ENCODE measurements at places on chromosomes 6 and 20. TPM values are rescaled to one million over a fixed set of nuclear protein-coding genes. Genes with fewer than 3 reads are reported as not detected.

GRCh38 chr6:45657226-45657625 is 279.5 kb upstream of the SUPT3H start:
- no peak overlapping the region for H3K4me3 ChIP-seq
- H3K4me1 ChIP-seq = no peaks in the 10 kb centered on the region
- H3K27ac ChIP-seq = no peak overlapping the region
- H3K27me3 ChIP-seq = no peaks in the 10 kb centered on the region
- no peak for DNase-seq

GPX5 gene
- total RNA-seq = not detected

RRP36 gene
- total RNA-seq = 42.6 TPM

DNA sequence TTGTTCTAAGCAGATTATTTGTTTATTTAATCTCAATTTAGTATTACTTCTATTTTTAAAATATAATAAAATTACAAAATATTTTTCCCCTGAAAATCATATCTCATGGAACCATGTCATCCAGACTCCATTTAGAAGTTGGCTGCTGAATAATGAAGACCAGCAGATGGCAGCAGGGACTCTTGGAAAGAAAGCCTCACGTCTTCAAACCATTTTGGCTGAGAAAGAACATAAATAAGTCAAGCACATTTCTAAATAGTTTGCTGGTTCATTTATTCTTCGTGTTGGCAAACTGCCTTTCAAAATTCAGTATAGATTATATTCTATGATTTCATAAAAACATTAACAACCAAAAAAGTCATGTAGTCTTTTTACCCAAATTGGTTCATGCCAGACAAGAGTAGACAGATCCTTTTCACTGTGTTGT is 71.7 kb downstream of the RCAN2 start:
- H3K27me3 ChIP-seq = no peaks in the 10 kb centered on the region
- no peak overlapping the region for H3K4me3 ChIP-seq
- no peak overlapping the region for H3K27ac ChIP-seq
- H3K36me3 ChIP-seq = no peaks in the 10 kb centered on the region
- H3K4me1 ChIP-seq = no peaks in the 10 kb centered on the region
- DNase-seq = peak; percentile 70

DNA sequence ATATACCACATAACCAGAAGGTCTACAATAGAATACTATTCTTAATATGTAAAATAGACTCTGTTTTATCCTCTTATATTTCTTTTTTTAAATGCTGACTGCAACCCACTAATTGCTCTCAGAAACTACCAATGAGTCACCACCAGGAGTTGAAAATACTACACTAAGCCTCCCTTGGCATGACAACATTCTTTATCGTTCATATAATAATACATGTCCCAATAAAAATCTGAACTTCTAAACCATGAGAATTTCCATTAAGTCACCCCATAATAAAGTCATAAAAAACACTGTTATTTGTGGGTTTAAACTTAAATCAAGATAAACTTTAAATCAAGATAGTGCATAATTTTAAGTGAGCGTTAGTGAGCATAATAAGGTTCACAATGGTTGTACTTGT is 4.2 kb downstream of the HACE1 start:
- H3K4me1 ChIP-seq = no peaks in the 10 kb centered on the region
- H3K27me3 ChIP-seq = no peaks in the 10 kb centered on the region
- no peak for DNase-seq
- H3K4me3 ChIP-seq = no peak overlapping the region
- no peak overlapping the region for H3K27ac ChIP-seq

DNA sequence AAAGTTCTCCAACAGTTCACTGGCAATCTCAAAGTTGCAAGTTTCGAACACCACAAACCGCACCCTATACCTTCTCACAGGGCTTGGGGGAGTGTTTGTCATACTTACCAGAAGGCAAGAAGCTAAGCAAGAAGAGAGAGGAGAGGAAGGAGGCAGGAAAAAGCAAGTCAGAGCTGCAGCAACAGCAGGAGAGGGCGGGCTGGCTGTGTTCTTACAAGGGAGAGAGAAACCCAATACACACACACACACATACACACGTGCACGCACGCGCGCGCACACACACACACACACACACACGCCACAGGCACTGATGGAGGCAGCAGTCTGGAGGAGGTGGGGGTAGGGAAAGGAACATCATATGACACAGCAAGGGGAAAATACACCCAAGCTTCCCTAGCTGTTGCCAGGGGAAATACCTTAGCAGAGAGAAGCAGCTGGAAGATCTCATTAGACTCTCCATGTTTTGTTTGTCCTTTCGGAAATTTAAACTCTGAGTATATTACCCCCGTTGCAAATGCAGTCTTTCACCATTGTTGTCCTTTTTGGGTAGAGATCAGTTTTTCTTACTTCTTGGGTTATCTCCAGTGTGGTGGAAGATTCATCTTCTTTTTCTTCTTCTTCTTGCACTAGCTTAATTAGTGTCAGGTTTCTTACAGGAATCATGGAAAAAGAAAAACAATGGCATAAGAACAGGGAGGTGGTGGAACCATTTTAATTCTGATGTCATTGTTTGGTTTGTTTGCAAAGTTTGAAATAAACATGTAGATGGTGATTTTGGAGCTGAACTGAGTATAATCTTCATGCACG is at the start of gene TXLNB:
Gene TXLNB (minus strand): TSS at position 186 of the 807 bp plus-strand sequence. CDS start 3,099 bp downstream, outside the sequence.
- no peaks in the 10 kb centered on the region for H3K36me3 ChIP-seq
- peak within 1 kb of the TSS; percentile 80 for H3K27ac ChIP-seq
- H3K4me3 ChIP-seq = peak within 1 kb of the TSS; percentile 30
- H3K27me3 ChIP-seq = no peaks in the 10 kb centered on the region

DNA sequence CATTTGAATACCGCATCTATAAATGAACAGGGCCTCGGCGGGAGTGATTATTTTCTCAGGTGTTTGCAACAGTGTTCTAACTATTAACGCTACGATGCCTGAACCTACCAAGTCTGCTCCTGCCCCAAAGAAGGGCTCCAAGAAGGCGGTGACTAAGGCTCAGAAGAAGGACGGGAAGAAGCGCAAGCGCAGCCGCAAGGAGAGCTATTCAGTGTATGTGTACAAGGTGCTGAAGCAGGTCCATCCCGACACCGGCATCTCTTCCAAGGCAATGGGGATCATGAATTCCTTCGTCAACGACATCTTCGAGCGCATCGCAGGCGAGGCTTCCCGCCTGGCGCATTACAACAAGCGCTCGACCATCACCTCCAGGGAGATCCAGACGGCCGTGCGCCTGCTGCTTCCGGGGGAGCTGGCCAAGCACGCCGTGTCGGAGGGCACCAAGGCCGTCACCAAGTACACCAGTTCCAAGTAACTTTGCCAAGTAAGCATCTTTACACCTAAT is 70.9 kb downstream of the HFE start:
- H3K27me3 ChIP-seq = no peaks in the 10 kb centered on the region
- peak overlapping the region; percentile 97 for H3K27ac ChIP-seq
- no peaks in the 10 kb centered on the region for H3K4me1 ChIP-seq
- H3K4me3 ChIP-seq = peak overlapping the region; percentile 63

DNA sequence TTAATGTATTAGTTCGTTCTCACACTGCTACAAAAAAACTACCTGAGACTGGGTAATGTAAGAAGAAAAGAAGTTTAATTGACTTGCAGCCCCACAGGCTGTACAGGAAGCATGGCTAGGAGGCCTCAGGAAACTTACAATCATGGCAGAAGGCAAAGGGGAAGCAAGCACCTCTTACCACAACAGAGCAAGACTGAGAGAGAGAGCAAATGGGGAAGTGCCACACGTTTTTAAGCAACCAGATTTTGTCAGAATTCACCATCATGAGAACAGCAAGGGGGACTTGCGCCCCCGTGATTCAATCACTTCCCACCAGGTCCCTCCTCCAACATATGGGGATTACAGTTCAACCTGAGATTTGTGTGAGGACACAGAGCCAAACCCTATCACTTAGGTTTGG is 70.8 kb upstream of the SRSF6 start:
- no peak overlapping the region for H3K4me3 ChIP-seq
- H3K27me3 ChIP-seq = no peaks in the 10 kb centered on the region
- no peak for DNase-seq
- no peaks in the 10 kb centered on the region for H3K36me3 ChIP-seq
- no peaks in the 10 kb centered on the region for H3K4me1 ChIP-seq
- H3K27ac ChIP-seq = no peak overlapping the region

TP53TG5 gene
- total RNA-seq = not detected

GRCh38 chr6:144613859-144614258 is 328.7 kb downstream of the UTRN start:
- H3K36me3 ChIP-seq = no peaks in the 10 kb centered on the region
- no peak for DNase-seq
- H3K27ac ChIP-seq = no peak overlapping the region
- H3K27me3 ChIP-seq = no peaks in the 10 kb centered on the region
- no peaks in the 10 kb centered on the region for H3K4me1 ChIP-seq

DNA sequence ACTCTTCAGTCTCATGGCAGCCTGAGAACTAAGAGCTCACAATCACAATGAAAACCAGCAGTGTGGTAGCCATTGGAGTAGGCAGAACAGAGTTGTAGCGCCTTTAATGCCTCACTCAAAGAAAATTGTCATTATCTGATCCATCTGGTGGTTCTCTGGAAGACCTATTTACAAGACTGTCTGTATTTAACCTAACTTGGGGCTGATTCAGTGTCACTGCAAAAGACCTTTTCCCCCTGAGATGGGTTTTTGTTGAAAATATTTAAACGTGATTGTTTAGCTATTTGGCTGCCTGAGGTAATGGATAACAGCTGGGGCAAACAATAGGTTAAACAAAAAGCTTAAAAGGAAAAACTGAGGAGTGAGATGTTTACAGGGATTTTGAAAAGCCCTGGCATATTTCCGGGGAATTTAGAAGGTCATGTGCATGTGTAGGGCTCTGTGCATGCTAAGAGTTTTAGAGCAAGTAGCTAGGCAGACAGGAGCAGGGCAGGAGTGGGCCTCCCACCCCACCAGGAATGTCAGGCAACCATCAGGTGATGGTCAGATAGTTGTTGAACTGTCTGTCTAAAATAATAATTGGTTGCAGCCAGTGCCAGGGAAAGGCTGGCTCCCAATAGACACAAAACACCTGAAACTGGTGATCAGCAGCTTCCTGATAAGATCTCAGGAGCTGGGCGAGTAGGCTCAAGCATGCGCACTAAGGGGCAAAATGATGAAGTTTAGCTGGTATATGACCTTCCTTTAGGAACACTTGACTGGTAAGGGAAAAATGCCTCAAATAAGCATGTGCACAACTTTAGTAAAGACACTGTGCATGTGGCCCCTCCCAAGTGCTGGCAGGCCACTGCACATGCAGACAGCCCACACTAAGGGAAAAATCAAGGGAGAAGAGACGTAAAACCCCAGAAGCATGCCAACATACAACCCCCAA is 70.8 kb upstream of the AKIRIN2 start:
- H3K27me3 ChIP-seq = no peaks in the 10 kb centered on the region
- H3K36me3 ChIP-seq = no peaks in the 10 kb centered on the region
- H3K4me1 ChIP-seq = no peaks in the 10 kb centered on the region
- H3K27ac ChIP-seq = no peak overlapping the region

DNA sequence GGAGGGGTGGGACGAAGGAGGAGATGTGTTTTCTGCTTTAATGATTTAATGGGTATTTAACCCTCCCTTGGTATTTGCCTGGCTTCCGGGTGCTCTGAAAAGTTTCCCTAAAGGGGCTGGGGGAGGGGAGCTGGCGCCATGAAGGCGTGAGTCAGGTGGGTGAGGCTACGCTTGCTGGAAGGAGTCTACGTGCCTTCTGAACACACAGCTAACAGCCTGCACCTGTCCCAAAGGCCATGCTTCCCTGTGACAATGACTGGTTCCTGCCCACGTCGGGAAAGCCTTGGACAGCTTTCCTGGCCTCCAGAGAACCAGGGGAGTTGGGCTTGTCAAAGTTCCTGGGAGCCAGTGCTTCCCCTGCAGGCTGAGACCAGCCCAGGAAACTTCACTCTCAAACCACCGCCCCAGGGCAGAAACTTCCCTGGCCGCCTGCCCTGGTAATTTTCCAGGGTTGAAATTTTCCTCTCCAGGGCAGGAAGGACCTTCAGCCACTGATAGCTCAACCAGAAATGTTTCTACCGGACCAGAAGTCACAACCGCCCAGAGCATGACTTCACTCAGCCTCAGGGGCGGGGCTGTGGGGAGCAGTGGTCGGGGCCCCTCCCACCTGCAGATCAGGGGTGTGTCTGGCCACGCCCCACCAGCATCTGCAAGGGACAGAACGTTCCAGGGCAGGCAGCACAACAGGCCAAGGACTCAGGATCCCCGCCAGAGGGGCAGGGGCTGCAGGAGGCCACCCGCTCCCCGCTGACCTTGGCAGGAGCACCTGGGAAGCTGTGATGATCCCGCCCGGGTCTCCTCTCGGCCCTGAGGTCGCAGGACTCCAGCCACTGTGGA is 18.6 kb upstream of the SLCO4A1 start:
- H3K27ac ChIP-seq = peak overlapping the region; percentile 91
- peaks cover 9% of the 10 kb centered on the region for H3K4me1 ChIP-seq
- H3K27me3 ChIP-seq = no peaks in the 10 kb centered on the region
- H3K36me3 ChIP-seq = no peaks in the 10 kb centered on the region
- peak; percentile 91 for DNase-seq
- peak overlapping the region; percentile 2 for H3K4me3 ChIP-seq

BPIFB1 gene
- total RNA-seq = not detected

GRCh38 chr20:22763257-22763906 is 179.0 kb upstream of the FOXA2 start:
- no peaks in the 10 kb centered on the region for H3K4me1 ChIP-seq
- H3K27me3 ChIP-seq = no peaks in the 10 kb centered on the region
- no peaks in the 10 kb centered on the region for H3K36me3 ChIP-seq
- H3K4me3 ChIP-seq = no peak overlapping the region

CNR1 gene
- 6.4 TPM for total RNA-seq

DNA sequence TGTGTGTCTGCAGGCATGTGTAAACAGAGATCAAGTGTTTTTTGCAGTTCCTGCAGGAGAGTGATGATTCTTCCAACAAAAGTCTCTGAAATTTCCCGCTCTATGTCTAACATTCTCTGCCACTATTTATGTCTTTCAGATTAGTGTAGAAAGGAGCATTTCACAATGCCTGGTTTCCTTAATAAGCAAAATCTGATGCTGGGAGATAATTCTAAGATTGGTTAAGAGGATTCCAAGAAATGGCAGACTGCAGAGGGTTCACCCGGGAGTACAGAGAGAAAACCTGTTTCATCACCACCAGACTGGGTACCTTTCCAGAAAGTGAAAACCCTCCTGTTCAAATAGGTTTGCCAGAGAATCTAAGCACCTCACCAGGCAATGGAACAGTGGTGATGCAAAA is 62.7 kb downstream of the FOXC1 start:
- no peaks in the 10 kb centered on the region for H3K36me3 ChIP-seq
- H3K4me3 ChIP-seq = no peak overlapping the region

DNA sequence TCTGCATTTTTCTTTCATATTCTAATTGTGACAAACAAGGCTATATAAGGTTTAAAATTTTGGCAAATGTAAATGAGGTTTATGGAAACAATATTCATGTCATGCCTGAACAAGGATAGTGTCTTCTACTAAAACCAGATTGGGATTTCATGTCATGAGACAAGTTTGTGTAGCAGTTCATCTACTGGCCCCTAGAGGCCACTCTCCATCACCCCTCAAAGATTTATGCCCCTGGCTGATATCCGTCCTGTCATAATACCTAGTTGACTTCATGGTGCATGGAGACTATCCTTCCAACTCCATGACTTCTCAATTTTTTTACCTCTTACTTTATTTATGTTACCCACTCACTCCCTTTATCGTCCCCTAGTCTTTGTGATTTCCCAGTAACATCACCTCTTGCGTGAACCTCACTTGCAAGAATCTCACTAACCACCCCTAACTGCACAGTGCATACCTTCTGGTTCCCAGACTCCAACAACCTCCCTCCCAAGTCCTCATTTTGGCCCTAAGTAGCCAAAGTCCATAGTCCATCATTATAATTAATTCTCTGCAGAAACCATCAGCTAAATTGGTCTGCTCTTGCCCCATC is 179.8 kb downstream of the TASP1 start:
- no peaks in the 10 kb centered on the region for H3K27me3 ChIP-seq
- no peak overlapping the region for H3K27ac ChIP-seq
- no peaks in the 10 kb centered on the region for H3K36me3 ChIP-seq
- H3K4me1 ChIP-seq = no peaks in the 10 kb centered on the region
- DNase-seq = no peak

GRCh38 chr6:150310539-150310938 is 58.3 kb upstream of the IYD start:
- no peak for DNase-seq
- no peak overlapping the region for H3K27ac ChIP-seq
- H3K27me3 ChIP-seq = no peaks in the 10 kb centered on the region
- H3K4me3 ChIP-seq = no peak overlapping the region
